Dermis microvascular lymphatic vessel endothelial cell (primary cell): ENCODE measurements at places on chromosomes 11 and 22. TPM values are rescaled to one million over a fixed set of nuclear protein-coding genes. Genes with fewer than 3 reads are reported as not detected.

The EXPH5 gene
- total RNA-seq = under 0.01 TPM in 2 replicates

The SLC35F2 gene
- 43.9 and 90.5 TPM in 2 replicates for total RNA-seq

The ROM1 gene
- total RNA-seq = 2.9 and 3.3 TPM in 2 replicates

The DUSP8 gene
- 0.26 and 0.76 TPM in 2 replicates for total RNA-seq

The CASP1 gene
- total RNA-seq = 22.7 and 25.4 TPM in 2 replicates

The SLC5A4 gene
- total RNA-seq = 3.0 and 4.6 TPM in 2 replicates

The CELSR1 gene
- 18.6 and 52.2 TPM in 2 replicates for total RNA-seq

The AQP11 gene
- total RNA-seq = 0.13 and 0.38 TPM in 2 replicates

The TMPRSS5 gene
- total RNA-seq = 0.13 TPM in 2 replicates

The KCNJ1 gene
- under 0.01 and 0.13 TPM in 2 replicates for total RNA-seq

The GSTP1 gene
- 721 and 972 TPM in 2 replicates for total RNA-seq
